NCI-H2029 treated with DMSO at 0.1 percent for 48 hours (cell line): ENCODE measurements at places on chromosomes 5 and 9.

- DNase-seq, result no peak
These were observed 321.4 kb upstream of the ACTBL2 start for GRCh38 chr5:57804007-57804444.

GRCh38 chr9:77438653-77439052, 209.5 kb downstream of the GNA14 start:
- DNase-seq, result no peak

DNA sequence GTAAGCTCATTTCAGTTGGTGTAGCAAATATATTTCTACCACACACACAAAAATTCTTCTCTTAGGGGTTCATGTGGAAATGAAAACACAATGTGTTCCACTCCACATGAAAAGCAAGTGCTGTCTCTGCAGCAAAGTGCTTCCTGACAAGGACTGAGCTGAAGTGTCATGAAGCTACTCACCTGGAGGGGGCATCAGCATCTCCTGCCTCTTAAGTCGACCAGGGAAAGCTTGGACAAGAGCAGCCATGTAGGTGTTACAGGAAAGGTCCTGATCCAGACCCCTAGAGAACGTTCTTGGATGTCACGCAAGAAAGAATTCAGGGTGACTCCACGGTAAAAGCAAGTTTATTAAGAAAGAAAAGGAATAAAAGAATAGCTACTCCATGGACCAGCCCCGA, 62.8 kb downstream of the SV2C start:
- DNase-seq, result no peak

- no peak for DNase-seq
These were observed 361.3 kb downstream of the PTPRD start for GRCh38 chr9:10251490-10251889.

DNA sequence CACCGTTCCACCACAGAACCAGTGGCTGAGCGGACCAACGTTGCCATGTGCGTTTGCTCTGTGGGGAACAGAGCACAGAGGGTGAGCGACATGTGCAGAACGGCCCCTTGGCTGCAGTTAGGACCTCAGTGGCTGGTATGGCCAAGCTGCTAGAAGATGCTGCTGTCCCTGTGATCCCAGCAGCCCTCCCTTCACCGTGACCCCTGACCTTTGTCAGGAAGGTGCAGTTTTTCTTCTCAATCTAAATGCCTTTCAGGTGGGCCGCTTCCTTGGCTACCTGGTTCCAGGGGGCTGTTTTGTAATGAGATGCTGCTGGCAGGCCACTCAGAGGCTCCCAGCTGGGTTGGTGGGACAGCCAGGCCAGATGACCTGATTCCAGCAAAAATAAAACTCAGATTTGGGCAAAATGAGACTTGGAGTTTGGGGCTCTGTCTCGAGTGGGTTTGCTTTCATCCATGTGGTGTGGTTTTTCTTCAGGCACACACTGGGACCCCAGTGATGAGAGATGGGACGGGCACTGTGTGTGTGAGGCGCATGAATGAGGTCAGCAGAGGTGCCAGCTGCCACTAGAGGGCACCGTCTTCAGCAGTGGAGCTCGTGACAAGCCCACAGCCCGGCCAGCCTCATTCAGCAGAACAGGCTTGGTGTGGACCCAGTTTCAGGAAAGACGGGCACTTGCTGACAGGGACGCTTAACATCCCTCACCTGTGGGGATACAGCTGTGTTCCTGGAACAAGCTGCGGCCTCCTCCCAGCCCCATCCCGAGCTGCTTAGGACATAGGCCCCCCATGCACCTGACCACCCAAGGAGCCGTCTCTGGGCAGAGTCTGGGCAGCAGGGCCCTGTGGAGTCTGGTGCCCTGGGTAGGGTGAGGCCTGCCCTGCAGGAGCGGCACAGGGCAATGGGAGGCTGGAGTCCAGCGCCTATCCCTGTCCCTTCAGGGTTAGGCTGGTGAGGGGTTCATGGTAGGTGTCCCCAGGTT, 4.1 kb downstream of the MRPS2 start:
- no peak for DNase-seq

GRCh38 chr9:76996700-76997099, 22.8 kb upstream of the FOXB2 start:
- DNase-seq, result no peak

DNA sequence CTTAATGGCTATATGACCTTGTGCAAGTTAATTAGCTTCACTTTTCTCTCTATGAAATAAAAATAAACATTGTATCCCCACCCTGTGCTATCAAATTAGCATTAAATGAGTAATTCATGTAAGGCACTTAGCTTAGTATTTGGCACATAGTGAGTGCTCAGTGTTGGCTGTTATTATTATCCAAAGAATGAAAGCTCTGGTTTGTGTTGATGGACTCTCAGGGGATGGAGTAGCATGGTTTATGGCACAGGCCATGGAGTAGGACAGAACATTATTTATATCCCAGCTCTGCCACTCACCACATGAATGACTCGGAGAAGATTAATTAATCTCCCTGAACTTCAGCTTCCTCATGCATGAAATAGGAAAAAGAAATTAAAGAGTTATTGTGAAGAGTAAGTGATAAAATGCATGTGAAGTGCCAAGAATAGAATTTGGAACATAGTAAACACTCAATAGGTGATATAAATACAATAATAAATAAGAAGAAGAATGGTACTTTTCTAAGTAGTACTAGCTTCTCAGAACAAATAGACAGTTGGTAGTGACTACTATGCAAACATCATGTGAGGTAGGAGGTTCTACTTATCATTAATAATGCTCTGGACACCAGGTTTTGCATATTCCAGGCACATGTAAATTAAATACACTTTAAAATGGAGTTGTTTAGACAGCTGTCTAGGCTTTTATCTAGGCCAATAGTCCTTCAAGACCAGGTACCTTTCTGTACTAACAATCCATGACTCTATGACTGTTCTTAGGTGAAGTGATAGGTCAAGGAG, 146.4 kb downstream of the GRIA1 start:
- peak; percentile 95 for DNase-seq

DNA sequence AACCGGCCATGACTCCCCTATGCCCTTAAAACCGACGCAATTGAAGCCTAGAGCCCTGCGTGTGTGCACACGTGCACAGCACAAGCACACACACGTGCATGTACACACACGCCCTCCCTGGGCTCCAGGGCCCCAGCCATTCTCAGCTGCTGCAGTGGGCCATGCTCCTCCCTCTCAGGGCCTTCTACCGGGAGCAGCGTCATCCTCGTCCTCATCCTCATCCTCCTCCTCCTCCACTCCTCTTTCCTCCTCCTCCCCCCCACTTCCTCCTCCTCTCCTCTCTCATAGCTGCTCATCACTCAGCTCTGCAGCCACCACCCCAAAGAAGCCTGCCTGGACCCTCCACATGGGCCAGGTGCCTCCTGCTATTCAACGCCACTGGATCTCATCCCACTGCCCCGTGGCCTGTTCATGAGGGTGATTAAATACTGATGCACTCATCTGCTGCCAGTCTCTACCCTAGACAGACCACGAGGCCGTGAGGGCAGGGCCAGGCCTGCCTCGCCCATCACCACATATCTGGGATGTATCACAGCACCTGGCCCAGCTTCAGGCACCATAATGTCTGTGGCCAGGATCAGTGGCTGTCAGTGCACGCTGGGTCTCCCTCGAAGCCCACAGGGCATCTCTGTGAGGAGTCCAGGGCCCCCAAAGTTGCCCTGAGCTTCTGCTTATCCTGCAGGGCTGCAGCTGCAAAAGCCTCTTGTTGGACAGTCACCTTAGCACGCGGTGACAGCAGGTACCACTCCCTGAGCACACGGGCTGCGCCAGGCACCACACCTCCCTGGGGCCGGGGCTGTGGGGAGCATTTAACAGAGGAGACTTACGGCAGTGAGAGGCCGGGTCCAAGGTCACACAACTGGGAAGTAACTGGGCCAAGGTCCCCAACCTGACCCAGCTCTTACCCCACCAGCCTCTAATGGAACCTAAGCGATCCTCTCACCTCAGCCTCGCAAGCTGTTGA, 9.8 kb downstream of the FAM78A start:
- no peak for DNase-seq

DNA sequence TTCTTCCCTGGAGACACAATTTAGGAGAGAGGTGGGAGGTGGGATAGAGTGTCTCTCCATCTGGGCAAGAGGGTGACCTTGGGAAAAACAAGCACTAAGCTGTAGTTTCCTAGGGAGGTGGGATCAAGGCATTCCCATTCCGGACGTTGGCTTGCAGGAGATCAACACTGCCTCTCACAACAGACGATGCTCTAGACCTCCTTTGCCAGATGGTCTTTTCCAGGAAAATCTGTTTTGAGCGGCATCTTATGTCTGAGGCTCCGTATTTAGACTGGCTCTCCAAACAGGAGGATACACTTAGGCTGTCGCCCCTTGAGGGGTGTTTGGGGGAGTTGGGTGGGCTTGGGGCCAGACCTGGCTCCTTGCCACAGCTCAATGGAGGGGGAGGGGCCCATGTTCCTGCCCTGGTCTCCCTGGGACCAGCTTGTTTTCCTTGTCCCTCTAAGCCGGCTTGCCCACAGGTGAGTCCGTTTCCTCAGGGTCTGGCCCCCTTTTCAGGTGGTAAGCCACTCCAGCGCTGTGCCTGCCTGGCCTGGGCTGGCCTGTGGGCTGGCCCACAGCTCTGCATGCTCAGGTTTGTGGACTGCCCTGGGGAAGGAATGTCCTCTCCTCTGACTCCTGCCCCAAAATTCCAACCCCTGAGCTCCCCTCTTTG, 2.4 kb downstream of the PSD2 start:
- no peak for DNase-seq

- no peak for DNase-seq
These were observed 79.2 kb upstream of the SLCO4C1 start for GRCh38 chr5:102375272-102375671.

DNA sequence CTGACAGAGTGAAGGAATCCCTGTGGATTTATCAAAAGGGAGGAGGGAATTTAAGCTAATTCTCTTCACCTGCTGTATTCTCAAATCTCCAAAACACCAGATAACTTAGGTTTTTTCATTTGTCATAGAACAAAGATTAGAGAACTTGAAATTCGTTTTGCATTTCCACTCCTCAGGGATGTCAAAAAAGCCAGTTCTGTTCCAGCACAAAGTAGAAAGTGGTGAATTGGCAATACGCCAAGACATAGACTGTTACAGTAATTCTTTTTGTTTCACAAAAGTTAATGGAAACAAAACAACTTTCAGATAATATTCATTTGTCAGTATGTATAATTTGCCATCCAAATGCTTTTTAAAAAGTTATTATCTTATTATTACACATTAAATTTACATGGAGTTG, 15.0 kb downstream of the S1PR3 start:
- DNase-seq, result no peak

DNA sequence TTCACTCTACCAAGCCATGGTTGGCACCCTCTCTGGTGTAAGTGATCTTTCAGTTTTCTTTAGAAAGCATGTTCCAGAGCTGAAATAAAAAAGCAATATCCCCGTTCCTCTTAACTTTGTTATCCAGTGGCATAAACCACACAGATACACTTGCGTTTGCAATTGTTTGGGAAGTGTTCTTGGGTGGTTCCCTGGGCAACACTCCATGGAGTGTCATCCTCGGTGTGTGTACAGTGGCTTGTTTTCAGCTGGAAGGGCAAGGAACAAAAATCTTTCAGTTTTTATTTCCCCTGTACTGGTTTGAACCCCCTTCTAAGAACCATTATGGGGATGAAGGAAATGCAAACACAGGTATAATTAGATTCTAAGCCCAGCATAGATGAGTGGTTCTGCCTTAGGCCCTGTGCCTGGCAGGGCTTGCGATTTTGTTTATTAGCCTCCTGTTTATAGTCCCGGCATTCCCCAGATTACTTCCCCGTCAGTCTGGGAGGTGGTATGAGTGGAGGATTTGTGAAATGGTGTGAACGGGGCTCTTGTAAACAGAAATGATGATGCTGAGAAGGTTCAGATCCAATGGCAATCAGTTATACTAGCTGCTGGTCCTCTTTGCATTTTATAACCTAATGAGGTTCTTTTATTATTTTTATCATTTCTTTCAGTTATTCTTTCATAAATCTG, 76.0 kb upstream of the CD180 start:
- DNase-seq, result peak; percentile 79

- no peak for DNase-seq
These were observed 11.3 kb downstream of the PROP1 start for GRCh38 chr5:177984584-177985206.

DNA sequence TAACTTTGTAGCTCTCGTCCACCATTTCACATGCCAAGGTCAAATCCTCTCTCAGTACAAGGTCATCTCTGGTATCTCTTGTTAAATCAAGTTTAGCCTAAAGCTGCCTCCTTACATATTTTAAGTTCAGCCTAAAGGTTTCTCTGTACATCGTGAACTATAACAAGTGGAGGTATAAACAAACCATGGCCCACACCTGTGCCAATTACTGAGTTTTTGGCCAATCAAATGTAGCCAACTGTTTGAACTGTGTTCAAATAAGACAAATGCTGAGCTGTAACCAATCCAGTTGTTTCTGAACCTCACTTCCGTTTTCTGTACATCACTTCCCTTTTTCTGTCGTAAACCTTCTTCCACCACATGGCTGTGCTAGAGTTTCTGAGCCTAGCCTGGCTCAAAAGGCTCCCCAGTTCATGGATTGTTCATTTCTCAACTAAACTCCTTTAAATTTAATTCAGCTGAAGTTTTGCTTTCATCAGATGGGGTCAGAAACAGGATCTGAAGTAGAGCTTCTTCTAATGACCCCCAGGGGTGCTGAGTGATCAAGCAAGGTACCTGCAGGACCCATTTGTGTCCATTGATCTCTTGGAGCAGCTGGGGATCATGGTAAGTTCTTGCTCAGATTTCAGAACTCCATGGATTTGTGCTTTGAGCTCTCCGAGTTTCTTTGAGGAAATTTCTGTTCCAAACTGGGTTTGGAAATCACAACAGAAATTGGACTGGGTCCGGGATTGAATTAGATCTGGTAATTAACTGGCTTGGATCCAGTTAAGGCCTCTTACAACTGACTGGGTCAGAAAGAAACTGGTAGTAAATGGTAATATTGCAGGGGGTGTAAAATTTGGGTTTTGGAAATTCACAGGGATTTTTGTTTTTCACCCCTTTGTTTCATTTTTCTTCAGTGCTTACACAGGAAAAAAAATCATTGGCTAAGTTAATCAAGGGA, 11.0 kb upstream of the NANS start:
- peak; percentile 14 for DNase-seq

GRCh38 chr9:113737517-113738271, 138.4 kb upstream of the ZNF618 start:
- peak; percentile 67 for DNase-seq

DNA sequence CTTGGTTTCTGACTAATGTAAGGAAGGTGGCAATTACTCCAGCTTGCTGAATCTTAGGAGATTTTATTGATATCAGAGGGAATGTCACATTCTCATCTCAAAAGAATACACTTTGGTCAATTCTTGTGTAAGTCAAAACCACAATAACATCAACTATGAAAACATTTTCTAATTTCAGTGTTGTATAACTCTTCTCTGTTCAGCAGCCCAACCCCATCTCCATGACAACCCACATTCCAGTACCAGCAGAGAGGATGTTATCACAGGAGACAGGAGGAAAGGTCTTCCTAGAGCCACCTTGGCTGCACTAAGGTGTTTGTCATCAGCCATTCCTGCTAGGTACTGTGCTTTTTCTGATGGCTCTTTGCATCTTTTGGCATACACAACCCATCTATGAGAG, 529.1 kb upstream of the BRINP1 start:
- no peak for DNase-seq
